ENCODE measurements at places on chromosomes 2 and 18.

GRCh38 chr18:56770097-56770496 lies 118.9 kb downstream of the WDR7 start:
- no peak for DNase-seq

DNA sequence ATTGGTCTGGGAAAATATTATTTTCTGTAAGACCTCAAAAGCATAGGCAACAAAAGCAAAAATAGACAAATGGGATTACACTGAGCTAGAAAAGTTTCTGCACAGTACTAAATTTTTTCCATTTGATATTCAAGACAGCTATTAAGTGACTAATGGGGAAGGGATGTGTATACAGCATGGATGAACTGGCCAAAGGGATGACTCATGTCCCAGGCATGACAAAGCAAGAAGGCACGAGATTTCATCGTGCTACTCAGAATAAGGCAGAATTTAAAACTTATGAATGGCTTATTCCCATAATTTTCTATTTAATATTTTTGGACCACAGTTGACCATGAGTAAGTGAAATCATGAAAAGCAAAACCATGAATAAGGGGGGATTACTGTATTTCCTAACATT lies 1250.1 kb upstream of the GYPC start:
- DNase-seq, result no peak

- DNase-seq, result no peak
These were observed 84.5 kb downstream of the AOX1 start for GRCh38 chr2:200670313-200670712.

DNA sequence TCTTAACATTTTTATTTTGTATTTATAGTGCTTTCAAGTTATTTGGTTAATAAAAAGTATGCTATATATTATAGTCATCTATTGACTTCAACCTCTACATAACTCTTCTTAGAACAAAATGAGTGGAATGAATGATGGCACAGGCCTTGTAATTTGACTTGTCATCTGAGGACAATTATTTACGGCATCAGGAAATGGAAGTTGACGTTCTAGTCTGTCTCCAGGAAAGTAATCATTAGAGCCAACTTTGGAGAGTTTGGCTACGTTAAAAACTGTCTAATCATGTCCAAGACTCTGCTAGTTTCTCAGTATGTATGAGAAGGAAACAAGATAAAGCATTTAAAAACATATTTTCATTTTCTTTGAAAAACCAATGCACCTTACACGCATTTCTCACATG lies 353.6 kb downstream of the ARHGAP15 start:
- no peak for DNase-seq

DNA sequence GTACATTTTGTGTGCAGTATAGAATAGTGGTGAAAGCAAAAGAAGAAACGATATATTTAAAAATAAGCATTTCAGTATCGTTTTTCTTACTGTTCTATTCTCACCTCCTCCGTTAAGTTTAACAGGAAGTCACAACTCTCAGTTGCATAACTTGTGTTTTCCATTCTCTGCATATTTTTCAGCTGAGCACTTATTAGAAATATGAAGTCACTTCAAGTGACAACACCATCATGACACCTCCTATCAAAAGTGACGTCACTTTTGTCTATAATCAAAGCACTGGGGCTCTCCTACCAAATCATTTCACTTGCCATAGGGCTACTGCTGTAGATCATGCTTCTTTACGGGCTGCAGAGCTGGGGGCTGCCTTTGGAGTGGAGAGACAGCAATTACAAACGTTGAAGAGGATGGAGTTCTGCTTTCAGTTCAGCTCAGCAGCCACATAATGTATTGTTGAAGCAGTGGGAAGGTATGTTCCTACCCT lies 36.3 kb downstream of the STAT4 start:
- DNase-seq, result no peak

- no peak for DNase-seq
These were observed 80.1 kb downstream of the EML4 start for GRCh38 chr2:42249284-42249683.

DNA sequence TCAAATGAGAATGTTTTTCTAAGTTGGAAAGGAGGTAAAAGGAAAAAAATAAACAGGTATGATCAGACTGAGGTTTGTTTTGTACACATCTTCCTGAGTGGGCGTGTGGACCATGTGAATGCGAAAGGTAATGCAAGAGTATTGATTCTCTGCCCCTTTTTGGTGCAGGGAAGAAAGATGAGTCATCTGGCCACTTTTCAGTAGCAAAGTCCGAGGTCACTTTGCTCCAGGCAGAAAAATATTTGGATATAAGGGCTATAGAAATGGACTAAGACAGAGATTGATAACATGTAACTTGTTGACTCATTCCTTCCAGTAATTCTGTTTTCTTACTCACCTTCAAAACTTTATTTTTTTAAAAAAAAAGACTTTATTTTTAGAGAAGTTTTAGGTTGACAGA lies 130.5 kb downstream of the DSEL start:
- no peak for DNase-seq

DNA sequence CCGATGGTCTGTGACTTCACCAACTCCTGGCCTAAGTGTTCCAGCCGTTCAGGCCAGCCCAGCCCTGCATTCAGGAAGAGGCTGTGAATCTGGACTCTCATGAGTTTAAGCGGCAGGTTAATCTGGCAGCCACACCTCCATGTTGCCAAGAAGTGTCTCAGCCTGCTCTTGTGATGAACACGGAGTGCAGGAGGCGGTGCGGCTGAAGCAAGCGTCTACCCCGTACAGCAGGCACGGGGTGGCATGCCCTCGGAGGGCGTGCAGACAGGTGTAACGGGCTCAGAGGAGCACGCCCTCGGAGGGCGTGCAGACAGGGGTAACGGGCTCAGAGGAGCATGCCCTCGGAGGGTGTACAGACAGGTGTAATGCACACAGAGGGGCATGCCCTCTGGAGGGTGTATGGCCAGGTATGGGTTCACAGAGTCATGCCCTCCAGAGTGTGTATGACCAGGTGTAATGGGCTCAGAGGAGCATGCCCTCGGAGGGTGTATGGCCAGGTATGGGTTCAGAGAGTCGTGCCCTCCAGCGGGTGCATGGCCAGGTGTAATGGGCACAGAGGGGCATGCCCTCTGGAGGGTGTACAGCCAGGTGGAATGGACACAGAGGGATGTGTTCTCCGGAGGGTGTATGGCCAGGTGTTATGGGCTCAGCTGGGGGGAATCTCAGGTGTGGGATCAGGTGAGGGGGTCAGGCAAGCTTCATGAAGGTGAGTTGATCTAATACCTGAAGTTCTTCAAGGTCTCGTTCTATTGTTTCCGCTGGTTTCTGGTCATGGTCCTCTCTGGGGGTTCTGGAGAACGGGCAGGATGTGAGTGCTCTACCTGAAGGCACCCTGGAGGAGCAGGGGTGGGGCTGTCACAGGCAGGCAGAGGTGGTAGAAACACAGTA lies 22.6 kb downstream of the CROCC2 start:
- DNase-seq, result no peak

- DNase-seq, result no peak
These were observed 263.5 kb downstream of the FHOD3 start for GRCh38 chr18:36561046-36561445.

DNA sequence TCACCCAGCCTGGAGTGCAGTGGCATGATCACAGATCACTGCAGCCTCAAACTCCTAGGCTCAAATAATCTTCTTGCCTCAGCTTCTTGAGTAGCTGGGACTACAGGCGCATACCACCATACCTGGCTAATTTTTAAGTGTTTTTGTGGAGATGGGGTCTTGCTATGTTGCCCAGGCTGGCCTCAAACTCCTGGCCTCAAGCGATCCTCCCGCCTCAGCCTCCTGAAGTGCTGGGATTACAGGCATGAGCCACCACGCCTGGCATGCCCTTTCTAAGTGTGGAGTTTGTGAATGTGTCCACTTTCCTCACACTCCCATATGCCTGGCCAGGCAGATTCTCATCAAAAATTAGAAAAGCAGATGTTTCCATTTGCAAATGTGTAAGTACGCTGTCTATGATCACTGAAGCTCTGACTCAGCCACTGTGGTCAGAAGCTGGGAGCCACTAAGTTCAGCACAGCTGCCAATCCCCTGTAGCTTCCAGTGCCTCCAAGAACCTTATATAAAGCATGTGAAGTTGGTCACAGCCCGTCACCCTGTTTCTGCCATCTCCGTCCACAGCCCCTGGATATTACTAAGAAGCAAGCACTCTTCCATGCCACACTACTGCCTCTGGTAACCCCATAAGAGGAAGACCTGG lies 155.4 kb downstream of the FAM210A start:
- no peak for DNase-seq

DNA sequence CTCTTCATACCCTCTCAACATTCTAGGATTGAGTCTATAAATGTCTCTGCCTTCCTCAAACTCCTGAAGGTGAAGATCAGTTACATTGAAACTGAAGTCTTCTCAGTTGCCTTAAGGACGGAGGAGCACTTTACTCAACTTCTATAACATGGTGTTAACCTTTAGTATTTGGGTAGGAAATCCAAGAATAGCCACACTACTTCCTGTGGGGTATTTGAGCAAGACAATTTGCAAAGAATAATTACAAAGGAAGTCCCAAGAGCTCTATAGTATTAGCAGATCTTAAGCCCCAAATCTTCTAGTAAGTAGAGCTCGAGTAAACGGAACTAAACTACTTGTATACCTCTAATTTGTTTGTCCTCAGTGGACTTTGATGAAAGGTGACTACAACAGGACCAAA lies 80.9 kb downstream of the SP100 start:
- no peak for DNase-seq

DNA sequence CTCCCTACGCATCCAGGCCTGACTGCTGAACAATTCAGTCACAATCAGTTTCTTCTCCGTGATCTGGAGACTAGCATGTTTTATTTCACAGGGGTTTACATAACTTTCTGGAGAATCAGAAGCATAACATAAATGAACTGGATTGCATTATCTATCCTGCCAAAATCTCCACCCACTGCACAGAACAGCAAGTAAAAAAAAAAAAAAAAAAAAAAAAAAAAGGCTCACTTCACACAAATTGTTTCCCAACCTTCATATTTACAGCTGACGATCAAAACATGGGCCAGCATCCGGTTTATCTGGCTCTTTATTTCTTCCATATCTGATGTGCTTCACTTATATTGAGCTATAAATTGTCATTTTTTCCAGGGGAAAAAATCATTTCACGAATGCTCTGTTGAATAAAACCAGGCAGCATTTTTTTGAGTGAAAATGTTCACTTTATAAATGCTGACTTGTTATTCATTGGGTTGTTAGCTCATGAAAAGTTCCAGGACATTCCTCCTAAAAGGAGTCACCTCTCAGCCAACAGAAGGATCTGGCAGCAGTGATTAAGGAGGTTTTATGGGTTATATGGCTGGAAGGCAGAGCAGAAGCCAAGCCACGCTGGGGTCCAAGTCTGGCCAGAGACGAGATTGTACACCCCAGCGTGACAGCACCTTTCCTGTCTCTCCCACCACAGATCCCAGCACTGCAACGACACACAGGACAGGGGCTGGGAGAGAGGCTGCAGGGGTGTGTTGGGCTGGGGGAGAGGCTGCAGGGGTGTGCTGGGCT lies 51.2 kb upstream of the GLI2 start:
- no peak for DNase-seq

DNA sequence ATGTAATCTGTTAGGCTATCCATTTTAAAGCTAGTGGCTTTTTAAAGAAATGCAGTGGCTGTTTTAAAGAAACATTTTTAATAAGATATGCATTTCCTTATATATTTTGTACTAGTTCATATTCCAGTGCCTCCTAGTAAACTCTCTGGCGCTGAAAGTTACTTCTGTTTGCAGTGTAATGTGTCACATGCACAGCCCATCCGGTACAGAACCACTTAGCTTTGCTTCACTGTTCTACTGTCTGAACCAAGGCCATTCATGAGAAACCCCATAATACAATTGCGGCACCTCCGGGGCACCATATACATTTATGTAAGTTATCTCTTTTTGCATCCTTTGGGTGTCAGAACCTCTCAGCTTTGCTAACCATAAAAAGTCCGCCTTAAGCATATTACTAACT lies 114.6 kb upstream of the KCTD1 start:
- no peak for DNase-seq

- no peak for DNase-seq
These were observed 224.2 kb downstream of the RBM43 start for GRCh38 chr2:151037434-151037833.

Data from esophagus squamous epithelium (tissue), 5 donors.